Eye (tissue), 1 donor: ENCODE measurements at places on chromosomes 7 and 10.

DNA sequence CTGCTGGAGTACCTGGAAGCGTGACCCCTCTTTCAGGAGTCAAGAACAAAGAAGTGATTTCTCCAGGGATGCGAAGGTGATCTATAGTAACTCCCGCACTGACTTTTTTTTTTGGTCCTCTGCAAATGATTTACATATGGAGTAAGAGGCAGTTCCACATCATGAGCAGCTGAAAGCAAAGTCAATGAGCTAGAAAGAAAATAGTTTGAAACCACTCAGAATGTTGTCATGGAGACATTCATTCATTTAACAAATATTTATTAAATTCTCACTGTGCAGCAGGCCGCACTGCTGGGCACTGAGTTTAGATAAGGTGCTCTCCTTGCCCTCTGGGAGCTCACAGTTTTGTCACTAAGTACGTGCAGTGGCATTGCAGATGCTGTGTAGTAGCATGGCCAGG is 206.7 kb downstream of the CAMK1D start:
- peak; percentile 30 for DNase-seq

DNA sequence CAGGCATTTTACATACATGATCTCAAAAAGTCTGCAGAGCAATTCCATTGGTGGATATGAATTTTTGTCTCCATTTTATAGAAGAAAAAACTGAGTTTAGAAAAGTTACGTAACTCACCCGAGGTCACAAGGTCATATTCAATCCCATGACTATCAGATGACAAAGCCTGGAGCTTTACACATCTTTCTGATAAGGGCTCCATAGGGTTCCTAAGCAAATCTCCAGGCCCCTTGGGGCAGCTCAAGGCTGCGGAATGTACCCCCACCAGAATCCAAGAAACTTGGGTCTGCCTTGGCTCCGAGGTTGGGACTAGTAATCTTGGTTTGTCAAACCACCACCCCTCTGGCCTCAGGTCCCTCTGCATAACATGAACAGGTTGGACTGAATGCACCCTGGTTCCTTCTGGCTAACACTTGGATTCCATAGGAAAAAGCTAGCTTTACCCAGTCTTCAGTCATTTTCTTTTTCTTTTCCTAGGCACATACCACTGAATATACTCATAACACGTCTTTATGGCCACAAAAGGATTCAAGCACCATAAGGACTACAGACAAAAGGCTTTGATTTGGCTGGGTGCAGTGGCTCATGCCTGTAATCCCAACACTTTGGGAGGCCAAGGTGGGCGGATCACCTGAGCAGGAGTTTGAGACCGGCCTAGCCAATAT is 55.5 kb downstream of the PIP4K2A start:
- no peak for DNase-seq

DNA sequence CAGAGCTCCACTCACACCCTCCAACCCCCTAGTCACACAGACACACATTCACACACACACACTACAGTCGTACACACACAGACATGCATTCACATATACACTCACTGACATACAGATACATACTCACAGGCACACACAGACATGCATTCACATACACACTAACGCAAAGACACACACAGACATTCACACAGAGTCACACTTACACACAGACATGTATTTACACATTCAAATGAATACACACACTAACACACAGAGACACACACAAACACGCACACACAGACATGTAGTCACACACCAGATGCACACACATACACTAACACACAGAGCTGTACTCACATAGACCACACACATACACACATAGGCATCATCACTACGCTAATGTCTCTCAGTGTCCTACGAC is 58.0 kb upstream of the MYL10 start:
- DNase-seq = no peak

- peak; percentile 9 for DNase-seq
Measured at GRCh38 chr10:124079864-124080263, 13.5 kb downstream of the CHST15 start.

GRCh38 chr7:44632196-44632595 is 25.8 kb downstream of the OGDH start:
- no peak for DNase-seq

DNA sequence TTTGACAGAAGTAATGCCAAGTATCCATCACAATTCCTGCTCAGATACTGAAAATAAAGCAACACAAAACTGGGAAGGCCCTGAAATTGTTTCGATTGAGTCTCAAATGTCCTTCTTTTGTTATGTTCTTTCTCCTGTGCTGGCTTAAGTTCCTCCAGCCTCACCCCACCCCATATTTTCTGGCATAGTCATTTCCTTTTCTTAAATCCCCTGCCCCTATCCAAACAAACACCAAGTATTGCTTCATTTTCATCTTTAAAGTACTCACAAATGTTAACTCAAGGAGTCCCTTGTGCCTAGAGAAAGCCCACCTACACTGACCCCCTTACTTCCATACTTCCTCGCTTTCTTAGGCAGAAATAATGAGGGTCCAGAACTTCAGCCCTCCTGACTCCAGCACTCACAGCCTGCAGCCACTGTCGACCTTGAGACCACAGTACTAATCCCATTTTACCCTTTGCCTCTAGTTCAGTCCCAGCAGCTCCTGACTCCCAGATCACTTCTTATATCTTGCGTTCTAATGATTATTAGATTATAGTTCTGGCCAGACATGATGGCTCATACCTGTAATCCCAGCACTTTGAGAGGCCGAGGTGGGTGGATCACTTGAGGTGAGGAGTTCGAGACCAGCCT is 73.2 kb upstream of the ST8SIA6 start:
- DNase-seq = no peak

DNA sequence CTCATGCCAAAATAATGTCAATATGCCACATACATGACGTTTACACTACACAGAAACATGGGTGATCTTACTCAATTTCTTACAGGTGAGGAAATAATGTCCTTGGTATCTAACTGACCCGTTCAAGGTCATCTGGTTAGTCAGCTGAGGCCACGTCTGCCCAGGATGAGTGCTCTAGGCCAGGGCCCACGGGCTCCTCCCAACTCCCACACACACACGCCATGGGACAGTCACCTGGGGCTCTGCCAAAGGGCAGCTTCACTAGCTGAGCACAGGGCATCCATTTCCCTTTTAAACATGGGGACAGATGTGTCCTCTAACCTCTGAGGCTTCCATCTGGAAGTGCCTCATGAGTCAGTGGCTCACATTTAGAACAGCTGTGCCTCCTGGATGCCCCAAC is 123.9 kb downstream of the TNS3 start:
- no peak for DNase-seq

GRCh38 chr7:2818121-2818520 is 26.0 kb downstream of the GNA12 start:
- DNase-seq = no peak

DNA sequence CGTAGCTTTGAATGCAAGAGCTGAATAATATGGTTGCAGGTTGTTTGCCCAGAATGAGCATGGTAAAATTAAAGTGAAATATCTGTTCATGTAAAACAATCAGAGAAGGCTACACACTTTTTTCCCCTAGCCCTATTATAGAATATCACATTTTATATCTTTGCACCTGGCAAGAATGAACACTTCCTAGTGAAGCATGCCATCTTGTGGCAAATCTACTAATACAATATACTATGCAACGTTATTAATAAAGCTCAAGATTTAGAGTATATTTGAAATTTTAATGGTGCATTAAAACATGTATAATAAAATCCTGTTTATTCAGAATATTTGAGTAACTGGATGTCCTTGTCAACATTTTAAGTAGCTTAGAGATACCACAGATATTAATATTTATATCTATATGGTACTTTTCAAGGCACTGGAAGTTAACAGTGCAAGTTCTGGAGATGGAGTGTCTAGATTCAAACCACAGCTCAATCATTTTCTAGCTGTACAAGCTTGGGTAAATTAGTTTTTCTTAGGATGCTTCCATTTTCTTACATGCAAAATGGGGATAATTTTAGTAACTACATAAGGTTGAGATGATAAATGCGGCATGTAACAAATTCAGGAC is 643.1 kb upstream of the SEMA3D start:
- peak; percentile 60 for DNase-seq

DNA sequence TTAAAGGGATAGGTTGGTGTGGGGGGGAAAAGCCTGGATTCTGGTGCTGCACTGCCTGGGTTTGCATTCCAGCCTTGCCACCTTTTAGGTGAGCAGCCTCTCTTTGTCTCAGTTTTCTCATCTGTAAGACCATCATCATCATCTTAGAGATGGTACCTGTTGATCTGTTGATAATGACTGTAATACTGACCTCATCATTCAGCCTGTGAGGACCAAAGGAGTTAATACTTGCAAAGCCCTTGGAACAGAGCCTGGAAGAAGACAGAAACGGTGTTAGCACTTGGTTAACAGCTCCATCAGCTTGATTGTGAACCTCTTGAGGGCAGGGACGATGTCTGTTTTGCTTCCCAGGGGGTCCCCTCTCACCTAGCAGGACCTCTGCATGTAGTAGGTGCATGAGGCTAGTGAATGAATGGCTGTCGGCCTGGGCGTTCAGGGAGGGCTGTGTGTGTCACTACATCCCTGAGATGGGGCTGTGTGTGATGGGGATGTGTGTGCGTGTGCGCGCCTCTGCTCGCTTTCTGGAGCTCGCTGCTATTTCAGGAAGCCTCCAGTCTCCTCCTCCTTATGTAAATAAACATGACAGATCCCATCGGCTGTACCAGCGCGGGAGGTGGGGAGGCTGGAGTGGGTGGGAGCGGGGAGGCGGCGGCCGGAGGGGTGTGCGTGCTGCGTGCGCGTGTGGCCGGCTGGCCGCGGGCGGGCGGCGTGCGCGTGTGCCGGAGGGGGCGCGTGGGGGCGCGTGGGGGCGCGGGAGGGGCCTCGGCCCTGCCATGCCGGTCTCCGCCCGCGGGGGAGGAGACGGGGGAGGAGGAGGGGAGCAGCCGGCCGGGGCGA is 61.2 kb downstream of the NEURL1 start:
- DNase-seq = peak; percentile 85

GRCh38 chr10:132136097-132136521 is 50.6 kb upstream of the DPYSL4 start:
- DNase-seq = no peak

- no peak for DNase-seq
Measured at GRCh38 chr7:81333004-81333403, 414.2 kb upstream of the SEMA3C start.

- no peak for DNase-seq
Measured at GRCh38 chr7:135490783-135491182, 19.1 kb downstream of the CNOT4 start.

GRCh38 chr7:97466071-97466470 is 265.8 kb upstream of the TAC1 start:
- no peak for DNase-seq

DNA sequence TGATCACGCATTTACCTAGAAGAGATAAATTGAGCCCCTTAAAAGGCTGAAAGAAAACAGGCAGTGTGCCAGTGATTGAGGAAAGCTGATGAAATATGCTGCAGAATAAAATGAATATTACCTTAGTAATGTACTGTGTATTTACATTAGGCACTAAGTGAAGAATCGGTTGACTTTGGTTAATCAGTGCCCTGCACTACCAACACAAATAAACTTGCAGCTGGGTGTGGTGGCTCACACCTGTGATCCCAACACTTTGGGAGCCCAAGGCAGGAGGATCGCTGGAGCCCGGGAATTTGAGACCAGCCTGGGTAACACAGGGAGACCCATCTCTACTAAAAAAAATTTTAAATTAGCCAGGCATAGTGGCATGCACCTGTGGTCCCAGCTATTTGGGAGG is 148.3 kb upstream of the TCF7L2 start:
- no peak for DNase-seq

- DNase-seq = no peak
Measured at GRCh38 chr7:123974326-123974908, 49.4 kb downstream of the SPAM1 start.

DNA sequence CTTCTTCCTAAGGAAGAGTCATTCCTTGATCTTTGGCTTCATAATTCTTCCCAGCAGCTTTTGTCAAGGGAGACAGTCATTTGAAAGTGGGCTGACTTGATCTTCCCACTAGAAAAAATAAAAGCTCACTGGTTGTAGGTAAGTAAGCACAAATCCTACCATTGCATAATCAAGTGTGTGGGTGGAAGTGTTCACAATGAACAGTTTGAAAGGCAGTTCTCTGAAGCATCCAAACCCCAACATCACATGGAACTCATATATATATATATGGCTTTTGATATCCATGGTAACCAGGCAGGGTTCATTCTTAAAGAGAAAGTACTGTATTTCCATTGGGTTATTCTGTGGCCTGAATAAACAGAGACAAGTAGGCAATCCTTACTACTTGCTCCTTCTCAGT is 51.6 kb downstream of the ARMH3 start:
- no peak for DNase-seq

DNA sequence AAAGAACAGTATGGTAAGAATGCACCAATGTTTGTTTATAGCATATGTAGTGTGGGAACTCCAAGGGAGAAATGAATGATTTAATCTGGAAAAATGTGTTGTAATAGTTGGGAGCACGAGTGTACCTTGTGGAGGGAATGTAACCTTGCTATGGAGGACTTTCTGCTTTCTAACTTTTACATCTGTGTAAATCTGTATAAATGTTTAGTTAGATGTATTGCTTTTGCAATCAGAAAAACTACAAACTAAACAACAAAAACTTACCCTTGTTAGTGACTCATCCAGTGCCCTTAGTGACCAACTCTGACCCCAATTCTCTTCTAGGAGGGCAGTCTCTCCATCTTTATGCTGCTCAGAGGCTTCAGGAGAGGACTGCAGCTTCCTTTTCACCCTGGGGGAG is 89.3 kb downstream of the CCNY start:
- DNase-seq = no peak

- no peak for DNase-seq
Measured at GRCh38 chr10:125096975-125097374, 63.4 kb downstream of the CTBP2 start.

GRCh38 chr7:98409843-98410242 is 9.0 kb upstream of the BAIAP2L1 start:
- no peak for DNase-seq

DNA sequence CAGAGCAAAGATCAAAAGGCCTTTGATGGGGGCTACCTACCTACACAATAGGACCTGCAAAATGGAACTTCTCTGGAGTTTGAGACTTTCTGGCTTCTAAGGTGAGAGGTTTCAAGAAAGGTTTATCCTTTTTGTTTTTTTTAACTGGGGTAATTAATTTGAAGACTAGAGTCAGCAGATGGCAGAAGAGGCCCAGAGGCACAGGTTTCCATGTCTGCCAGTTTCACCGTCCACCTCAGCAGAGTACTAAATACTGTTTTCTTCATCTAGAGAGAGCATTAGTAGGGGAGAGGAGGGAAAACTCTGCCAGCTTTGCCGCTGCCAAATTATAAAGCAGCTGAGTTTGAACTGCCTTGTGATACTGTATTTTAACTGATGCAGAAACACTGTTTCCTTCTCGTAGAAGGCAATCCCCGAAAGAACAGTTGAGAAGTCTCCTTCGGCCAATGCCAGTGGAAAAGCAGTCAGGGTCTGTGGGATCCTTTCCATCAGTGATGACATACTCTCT is 138.7 kb downstream of the SLC25A13 start:
- DNase-seq = no peak

- peak; percentile 91 for DNase-seq
Measured at GRCh38 chr10:24360282-24361127, 151.6 kb downstream of the KIAA1217 start.

- peak; percentile 84 for DNase-seq
Measured at GRCh38 chr7:26198133-26198780, 2.3 kb downstream of the HNRNPA2B1 start.
